ENCODE measurements at places on chromosomes 6 and 20.

DNA sequence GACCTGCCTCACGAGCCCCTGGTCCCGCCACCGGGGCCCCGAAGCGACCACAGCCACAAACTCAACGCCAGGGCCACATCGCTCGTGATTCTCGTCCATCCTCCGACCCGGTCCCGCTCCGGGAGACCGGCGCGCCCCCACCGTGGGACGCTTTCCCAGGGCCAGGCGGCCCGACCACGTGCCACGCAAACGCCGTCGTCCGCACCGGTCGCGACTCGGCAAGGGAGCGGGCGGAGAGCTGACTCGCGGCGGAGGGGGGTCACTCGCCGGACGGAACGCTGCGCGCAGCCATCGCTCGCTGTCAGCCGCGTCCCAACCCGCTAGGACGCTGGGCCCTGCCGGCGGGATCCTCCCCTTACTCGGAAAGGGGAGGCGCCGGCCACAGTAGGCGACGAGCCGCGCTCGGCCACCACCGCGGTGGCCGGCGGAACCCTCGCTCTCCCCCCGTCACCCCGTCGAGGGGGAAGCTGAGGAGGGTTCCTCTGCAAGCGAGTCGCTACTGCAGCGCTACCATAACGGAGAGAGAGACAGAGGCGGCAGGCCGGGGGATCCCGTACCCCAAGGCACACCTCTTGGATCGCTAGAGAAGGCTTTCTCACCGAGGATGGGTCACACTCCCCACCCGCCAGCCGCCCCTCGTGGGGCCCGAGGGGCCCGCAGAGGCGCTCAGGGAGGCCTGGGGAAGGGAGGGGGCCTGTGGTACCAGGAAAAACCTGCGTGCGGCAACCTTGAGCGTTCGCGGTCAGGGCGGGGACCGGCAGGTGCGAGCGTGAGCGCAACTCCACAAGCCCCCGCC is 511.8 kb upstream of the ZNF337 start:
- DNase-seq: peak; percentile 3

DNA sequence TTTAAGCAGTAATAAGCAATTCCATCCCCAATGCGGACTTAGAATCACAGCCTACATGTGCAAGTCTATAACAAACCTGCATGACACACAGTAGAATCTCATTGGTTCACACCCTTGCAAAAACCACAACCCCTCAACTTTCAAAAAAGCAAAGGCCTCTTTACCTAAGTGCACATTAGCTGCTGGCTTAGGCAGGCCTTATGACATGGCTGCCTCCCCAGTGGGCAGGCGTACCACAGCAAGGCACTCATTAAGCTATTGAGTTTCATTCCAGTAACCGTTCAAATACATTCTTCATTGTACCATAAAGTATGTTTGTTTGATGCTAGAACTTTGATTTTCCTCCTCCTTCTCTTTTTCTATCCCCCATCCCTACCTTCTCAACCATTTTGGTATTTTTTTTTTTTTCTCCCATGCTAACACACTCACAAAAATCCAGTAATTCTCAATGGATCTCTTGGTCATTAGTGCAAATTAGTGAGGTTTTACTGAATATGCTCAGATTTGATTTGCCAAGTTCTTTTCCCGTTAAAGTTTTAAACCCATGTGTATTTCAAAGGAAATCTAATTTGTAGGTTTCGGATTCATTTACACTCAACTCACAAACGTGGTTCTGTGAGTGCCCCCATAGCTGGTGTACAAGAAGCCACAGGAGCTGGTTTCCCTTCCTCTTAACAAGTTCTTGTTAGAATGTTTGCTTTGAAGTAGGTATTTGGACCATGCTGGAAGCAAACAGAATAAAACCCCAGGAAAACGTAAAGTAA is 460.4 kb upstream of the RUNX2 start:
- no peak for DNase-seq

- DNase-seq: no peak
Measured at GRCh38 chr6:168884646-168885086, 369.0 kb downstream of the THBS2 start.

GRCh38 chr6:161273752-161274487 is at the start of gene AGPAT4:
Gene AGPAT4, minus strand, starts transcription at chr6:161274061. Its CDS starts 41,848 bp downstream, at chr6:161232213.
- peak; percentile 93 for DNase-seq

DNA sequence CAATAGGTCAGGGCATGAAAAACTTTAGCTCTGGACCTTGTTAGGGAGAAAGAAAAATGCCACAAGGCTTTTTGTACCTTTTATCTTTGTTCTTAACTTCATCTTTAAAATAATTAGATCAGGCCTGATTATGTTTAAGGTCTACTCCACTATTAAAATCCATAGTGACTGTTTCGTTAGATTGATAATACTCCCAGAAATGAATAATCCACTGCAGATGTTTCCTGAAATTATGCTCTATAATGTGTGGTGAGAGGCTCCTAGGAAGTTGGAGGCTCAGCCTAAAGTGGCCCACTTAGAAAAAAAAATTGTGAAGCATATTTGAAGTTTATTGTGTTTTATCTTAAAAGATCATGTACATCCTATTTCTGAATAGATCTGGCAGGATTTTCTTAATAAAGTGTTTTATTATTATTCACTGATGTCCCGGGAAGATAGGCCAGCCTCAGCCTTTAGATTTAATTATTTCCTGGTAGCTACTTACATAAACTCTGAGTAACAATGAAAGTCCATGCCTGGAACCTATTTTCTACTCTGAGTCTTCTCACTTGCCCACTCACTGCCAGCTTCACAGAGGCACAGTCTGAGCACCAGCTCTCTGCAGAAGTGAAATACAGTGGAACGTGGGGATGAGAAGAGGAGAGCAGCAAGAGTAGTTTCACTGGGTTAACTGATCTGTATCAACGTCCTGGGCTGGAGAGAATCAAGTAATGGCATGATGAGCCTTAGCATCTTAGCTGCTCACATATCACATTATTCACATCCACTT is 126.8 kb upstream of the TMEM170B start:
- no peak for DNase-seq

DNA sequence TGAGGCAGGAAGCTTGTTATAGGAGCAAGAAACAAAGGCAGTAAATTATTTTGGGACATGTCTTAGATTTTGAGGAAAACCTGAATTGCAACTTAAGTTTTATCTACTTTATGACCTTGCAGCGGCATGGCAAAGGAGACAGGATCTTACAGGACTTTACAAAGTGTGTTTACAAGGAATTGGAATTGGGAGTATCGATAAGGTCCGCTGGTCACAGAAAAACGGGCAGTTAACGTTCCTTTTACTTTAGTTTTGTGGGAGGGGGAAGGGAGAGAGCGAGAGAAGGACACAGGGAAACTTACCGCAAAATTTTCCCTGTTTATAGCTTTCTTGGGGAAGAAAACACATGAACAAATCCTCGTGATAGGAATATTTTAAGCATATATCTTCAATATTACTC is 1607.2 kb downstream of the GRIK2 start:
- DNase-seq: no peak

- no peak for DNase-seq
Measured at GRCh38 chr20:15619341-15619740, 953.9 kb downstream of the KIF16B start.

DNA sequence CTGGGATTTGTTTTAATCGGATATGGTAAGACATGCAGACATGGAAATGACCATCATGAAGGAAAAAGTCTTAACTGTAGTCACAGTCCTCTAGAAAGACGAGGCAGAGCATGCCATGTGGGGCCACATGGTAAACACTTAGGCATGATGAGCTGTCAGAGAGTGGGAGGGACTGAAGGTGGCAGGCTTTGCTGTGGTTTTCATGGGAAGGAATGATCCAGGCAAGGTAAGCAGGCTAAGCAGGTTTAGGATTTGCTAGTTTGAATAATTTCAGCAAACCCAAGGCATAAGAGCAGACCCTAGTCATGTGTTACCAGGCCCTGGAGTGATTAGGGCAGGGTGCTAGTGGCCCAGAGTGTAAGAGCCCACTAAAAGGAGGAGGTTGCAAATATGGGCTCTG is 47.2 kb upstream of the STMND1 start:
- DNase-seq: no peak

- no peak for DNase-seq
Measured at GRCh38 chr6:165573671-165574070, 89.4 kb downstream of the PDE10A start.

DNA sequence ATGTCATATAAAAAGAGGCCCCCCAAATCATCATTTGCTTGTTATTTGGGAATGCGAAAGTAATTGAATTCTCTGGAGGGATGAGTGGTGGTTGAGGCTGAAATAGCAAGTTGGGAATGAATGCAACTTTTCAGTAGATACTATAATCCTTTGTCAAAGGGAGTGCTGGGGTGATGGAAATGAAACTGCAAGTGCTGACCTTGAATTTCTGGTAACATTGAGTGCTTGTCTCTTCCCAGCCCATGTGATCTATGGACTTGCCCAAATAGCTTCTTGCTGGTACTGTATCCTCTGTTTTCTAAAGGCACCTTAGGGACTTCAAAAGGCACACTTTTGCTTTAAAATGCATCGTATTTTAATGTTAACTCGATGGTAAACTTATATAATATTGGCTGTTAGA is 14.8 kb downstream of the PAQR8 start:
- no peak for DNase-seq

- DNase-seq: no peak
Measured at GRCh38 chr6:140641412-140641811, 1267.0 kb upstream of the CITED2 start.

- DNase-seq: no peak
Measured at GRCh38 chr6:87501809-87502572, 29.2 kb downstream of the SLC35A1 start.

- DNase-seq: no peak
Measured at GRCh38 chr6:85576476-85576875, 17.2 kb downstream of the SNX14 start.

- DNase-seq: no peak
Measured at GRCh38 chr6:5083813-5084359, 1.3 kb upstream of the PPP1R3G start.

- DNase-seq: no peak
Measured at GRCh38 chr6:112428477-112428876, 81.3 kb downstream of the RFPL4B start.

- no peak for DNase-seq
Measured at GRCh38 chr6:13718123-13718458, 6.5 kb upstream of the RANBP9 start.

GRCh38 chr6:54050750-54051149 is 60.5 kb upstream of the MLIP start:
- no peak for DNase-seq

DNA sequence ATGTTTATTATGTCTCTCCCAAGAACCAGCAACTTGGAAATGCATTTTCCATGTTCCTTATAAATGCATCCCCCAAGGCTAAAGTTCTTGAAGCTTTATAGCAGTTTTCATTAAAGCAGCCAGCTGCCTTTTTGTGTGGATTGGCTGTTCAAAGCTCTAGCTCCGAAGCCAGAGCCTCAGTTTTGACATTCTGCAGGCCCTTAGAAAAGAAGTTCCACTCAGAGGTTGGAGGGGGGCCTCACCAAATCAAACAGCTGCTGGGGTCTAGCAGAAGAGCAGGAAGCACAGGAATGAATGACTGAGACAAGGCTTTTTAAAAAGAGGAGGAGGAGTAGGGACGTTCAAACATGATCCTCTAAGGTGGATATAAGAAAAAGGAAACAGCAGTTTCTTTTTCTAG is 4.2 kb upstream of the POU3F2 start:
- DNase-seq: no peak

DNA sequence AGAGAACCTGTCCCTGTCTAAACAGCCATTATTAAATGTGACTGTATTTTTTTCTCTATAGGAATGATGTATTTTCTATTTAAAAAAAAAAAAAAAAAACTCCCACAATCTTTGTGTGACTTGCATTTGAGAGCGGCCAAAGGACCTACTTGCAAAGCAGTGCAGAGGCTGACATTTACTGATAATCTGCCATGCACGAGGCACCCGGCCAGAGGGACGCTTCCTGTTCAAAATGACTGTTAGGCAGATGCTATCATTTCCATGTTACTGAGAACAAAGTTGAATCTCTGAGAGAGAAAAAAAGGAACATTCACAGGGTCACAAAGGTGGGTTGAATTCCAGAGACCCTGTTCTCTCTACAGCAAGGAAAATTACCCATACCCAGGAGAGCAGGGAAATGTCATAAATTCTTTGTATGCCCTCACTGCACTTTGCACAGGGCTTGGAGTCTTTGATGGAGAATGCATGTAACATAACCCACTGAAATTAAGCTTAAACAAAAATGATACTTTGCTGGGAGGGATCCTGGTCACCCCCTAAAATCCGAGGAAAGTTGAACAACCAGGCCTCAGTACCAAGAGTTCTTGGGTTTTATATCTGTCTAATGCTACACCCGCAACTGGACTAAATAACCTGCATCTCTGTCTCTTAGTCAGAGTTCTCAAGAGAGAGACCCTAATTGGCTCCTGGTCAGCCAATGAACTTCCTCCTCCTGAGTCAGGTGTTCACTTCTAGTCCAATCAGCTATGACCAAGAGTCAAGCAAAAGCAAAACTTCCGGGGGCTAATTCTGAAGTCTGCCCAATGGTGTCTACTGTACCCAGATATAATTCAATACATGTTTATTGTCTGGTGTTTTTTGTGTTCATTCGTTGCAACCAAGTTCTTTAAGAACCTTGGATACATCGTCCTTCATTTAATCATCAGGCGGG is 61.2 kb downstream of the GCLC start:
- DNase-seq: no peak

DNA sequence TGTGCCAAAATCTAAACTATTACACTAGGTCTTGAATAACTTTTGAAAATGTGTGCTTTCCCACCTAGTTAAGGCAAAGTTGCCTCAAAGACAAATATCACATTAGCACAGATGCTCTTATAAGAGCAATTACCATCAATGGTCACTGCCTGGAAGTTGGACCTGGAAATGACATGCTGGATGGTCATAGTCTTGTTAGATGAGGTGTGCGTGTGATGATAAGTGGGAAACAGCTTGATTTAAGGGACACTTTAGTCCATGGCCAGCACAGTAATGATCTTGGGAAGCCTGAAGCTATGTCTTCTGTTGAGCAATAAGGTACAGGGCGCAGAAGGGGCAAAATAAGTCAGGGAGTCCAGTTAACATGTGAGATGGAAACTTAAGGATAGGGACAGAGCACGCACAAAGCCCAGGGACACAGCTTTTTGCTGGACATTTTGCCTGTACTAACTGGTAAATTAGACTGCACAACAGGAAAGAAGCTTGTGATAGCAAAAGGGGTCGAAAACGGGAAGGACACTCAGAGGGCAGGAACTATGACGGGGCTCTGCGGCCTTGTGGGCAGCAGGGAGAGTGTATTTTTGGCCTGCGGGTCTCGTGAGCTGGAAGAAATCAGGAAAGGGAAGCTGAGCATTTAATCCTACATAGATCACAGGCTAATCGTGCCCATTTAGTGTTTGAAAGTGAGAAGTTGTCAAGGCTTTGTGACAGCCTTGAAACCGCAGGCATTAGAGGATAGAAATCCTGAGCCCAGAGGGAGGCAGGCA is 66.7 kb upstream of the BMP2 start:
- no peak for DNase-seq

GRCh38 chr6:33217681-33218080 is 9.4 kb downstream of the RING1 start:
- no peak for DNase-seq

GRCh38 chr6:21429291-21429690 is 164.3 kb upstream of the SOX4 start:
- no peak for DNase-seq

GRCh38 chr20:63641146-63641791 is 12.0 kb downstream of the STMN3 start:
- no peak for DNase-seq

GRCh38 chr6:82576284-82576683 is 212.7 kb downstream of the TPBG start:
- DNase-seq: no peak

Measured in NCI-H524 treated with DMSO at 0.1 percent for 48 hours (cell line).